ENCODE measurements at places on chromosomes 3 and 15.

DNA sequence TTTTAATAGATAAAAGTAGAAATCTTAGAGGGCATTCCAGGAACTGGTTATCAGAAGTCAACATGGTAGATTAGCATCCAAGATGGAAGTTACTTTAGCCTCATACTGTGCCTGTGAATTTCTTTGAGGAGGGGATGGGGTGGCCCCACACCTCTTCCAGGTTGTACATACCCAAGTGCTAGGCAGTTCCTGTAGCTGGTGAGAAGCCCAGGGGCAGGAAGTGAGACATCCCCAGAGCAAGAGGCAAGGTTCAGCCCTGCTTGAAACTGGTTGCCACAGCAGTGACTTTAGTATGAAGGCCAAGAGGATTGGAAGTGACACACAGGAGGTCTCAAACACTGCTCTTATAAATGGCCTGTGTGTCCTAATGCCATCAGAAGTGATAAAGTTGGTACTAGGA lies 11.9 kb downstream of the GTPBP8 start:
- no peak for DNase-seq

DNA sequence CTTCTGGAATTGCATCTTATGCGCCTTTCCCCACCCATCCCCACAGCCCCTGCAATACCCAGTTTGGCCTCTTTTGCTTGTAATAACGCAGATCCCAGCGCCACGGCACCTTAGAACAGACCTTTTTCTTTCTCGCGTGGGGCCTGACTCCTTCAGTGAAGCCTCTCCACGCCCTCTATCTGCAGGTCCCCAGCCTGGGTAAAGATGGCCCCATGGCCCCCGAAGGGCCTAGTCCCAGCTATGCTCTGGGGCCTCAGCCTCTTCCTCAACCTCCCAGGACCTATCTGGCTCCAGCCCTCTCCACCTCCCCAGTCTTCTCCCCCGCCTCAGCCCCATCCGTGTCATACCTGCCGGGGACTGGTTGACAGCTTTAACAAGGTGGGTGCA lies 594 bp downstream of the CRELD1 start:
- DNase-seq: no peak

- no peak for DNase-seq
Measured at GRCh38 chr15:61195116-61196002, 33.7 kb downstream of the RORA start.

DNA sequence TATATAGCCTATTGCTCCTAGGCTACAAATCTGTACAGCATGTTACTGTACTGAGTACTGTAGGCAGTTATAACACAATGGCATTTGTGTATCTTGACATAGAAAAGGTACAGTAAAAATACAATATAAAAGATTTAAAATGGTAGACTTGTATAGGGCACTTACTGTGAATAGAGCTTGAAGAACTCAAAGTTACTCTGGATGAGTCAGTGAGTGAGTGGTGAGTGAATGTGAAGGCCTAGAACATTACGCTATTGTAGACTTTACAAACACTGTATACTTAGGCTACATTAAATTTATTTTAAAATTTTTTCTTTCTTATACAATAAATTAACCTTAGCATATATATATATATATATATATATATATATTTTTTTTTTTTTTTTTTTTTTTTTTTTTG lies 140.0 kb upstream of the UBE2E1 start:
- DNase-seq: no peak

- DNase-seq: no peak
Measured at GRCh38 chr3:171055336-171056178, 29.0 kb upstream of the SLC2A2 start.

DNA sequence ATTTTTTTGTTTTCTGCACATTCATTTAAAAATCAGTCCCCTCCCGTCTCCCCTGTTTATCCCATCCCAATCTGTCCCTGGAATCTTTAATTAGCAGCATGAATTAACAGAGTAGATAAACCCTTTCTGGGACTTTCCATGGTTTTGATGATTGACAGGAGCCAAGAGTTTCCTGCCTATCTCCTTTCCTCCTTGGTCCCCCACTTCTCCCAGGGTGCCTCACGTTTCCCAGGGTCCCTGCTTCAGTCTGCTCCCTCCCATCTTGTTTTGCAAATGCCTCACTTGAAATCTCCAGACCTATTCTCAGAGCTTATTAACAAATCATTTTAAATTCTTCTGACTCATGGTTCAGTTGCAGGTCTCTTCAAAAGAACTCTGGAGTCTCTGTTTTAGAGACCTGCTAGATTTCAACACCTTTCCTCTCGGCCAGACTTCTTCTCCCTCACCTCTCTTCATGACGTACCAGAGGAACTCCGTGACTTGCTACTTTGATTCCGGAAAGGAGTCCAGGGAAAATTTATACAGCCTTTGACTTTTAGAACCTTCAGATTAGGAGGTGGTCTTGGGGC lies 238.5 kb downstream of the ITPR1 start:
- no peak for DNase-seq

DNA sequence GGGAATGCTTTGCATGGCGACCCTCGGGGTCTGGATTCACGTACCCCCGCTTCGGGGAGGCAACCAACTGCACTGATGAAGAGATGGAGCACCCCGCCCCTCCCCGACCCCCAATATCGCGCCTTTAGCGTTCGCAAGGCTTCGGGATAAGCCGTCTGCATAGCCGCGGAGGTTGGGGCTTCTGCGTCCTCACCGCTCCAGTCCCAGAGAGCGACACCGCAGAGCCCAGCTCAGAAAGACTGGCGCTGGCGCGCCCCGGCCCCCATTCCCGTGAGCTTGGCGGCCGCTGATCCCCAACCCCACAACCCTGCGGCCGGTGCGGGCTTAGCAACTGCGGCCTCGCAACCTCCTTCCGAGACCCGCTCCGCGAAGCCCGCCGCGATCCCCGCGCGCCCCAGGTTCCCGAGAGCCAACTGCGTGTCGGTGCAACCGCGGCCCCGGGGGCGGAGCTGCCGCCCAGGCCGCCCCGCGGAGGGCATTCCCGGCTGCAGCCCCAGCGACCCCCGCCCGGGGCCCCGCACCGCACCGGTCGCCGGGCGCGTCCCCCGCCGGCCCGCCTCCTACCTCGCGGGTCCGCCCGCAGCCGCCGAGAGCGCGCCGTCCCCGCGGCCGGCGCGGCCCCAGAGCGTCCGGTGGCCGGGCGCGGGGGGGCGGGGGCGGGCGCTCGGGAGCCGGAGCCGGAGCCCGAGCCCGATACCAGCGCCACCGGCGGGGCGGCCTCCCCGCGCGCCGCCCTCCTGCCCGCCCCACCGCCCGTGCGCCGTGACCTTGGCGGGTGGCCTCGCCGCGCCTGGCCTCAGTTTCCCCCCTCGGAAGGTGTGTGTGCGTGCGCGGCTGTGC lies 79.5 kb downstream of the IQSEC1 start:
- DNase-seq: no peak

GRCh38 chr15:82909080-82909815 lies 43.3 kb downstream of the HOMER2 start:
- no peak for DNase-seq

DNA sequence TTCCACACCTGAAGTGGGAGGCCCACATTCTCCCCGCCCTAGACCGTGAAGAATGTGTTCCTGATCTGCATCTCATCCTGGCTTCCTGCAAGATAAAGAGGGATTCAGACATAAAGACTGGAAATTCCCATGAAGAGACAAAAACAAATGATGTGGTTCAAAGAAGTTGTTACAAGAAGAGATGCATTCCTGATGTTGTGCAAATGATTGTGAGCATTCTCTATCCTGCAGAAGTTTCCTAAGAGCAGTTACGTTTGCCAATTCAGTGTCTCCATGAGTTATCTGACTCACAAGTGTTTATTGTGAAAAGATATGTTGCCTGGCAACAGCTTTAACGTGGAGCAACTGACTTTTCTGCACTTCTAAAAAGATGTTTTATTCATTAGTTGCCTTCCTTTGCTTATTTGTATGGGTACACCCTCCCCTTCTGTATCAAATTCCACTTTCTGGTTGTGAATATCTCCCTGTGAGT lies 107.8 kb downstream of the ZIC4 start:
- no peak for DNase-seq

GRCh38 chr3:40843851-40844548 lies 319.2 kb downstream of the ZNF621 start:
- DNase-seq: no peak

GRCh38 chr3:49119036-49119435 lies 1.6 kb downstream of the USP19 start:
- DNase-seq: no peak

- no peak for DNase-seq
Measured at GRCh38 chr3:31695280-31696008, 162.7 kb downstream of the STT3B start.

- DNase-seq: no peak
Measured at GRCh38 chr3:33644582-33644981, 73.5 kb downstream of the CLASP2 start.

GRCh38 chr3:20310629-20311028 lies 124.6 kb upstream of the SGO1 start:
- no peak for DNase-seq

- DNase-seq: no peak
Measured at GRCh38 chr3:152284906-152285305, 16.2 kb downstream of the MBNL1 start.

GRCh38 chr3:48338635-48339034 lies 5.2 kb upstream of the SPINK8 start:
- no peak for DNase-seq

DNA sequence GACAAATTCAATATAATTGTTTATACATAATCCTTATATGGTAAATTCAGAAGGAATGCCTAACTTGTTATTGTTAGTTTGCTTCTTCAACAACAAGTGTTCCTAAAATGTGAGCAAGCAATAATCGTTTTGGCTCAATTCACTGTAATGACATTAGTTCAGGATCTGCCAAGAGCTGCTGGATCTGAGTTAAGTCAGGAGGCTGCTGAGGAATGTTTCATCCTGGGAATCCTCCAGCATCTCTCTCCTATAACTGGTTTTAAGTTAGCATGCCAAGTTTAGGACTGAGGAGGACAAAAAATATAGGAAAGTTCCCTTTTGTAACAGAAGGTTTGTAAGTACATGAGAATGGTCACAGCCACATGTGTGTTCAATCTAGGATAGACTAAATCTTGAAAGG lies 4.9 kb upstream of the GTF2A2 start:
- no peak for DNase-seq

- no peak for DNase-seq
Measured at GRCh38 chr15:88909956-88910831, 3.0 kb downstream of the MFGE8 start.

GRCh38 chr3:52796411-52796810 lies 1.8 kb downstream of the ITIH3 start:
- no peak for DNase-seq

Measured in NCI-H187 (cell line).